ENCODE measurements at places on chromosomes 4 and X.

- no peak for DNase-seq
Measured at GRCh38 chrX:30635630-30636029, 17.6 kb upstream of the GK start.

DNA sequence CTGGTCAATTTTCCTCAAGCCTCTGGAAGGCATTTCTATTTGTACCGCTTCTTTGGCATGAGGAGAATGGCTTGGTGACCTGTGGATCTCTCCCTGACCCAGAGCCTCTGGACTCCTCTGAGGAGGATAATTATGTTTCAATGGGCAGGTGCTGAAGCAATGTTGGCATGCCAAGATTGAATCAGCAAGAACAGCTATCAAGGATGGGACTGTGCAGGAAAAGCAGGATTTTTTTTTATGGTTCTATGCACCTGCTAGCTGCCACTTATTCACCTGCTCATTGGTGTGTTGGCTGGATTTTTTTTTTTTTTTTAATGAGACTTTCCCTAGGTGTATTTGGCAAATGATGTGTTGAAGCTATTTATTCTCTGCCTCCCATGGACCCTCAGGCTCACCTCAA lies 821.2 kb downstream of the RPA4 start:
- no peak for DNase-seq

DNA sequence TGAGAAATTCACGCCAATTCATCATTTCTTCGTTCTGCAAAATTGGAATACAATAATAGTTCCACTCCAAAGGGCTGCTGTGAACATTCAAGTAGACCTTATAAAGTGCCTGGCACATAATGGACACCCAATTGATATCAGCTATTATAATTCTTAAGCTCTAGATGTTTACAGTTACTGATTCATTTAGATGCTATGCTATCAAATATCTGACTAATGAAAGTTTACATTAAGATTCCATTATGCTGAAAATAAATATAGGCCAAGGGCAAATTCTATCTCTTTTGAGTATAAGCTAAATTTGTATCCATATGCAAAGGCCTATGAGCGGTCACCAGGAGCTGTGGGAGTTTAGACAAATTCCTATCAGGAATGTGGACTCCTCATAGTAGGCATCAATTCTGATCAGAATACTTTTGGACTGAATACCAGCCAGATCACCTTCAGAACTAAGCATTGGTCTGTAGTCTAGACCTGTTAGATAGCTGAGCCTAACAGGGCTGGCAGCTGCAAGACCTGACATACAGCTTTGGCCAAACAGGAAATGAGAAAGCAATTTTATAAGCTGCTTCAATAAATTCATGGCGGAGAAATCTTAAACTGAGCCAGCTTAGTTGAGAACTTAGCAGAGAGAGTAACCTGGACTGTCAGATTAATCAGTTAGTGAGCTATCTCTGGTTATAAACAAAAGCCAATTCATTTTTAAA lies 384.3 kb upstream of the ACTRT1 start:
- DNase-seq: no peak

DNA sequence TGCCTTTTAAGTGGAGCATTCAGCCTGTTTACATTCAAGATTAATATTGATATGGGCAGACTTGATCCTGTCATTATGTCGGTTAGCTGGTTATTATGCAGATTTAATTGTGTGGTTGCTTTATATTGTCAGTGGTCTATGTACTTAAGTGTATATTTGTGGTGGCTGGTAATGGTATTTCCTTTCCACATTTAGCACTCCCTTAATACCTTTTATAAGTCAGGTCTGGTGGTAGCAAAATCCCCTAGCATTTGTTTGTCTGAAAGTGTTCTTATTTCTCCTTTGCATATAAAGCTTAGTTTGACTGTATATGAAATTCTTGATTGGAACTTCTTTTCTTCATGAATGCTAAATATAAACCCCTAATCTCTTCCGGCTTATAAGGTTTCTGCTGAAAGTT lies 403.7 kb upstream of the EPHA5 start:
- no peak for DNase-seq

DNA sequence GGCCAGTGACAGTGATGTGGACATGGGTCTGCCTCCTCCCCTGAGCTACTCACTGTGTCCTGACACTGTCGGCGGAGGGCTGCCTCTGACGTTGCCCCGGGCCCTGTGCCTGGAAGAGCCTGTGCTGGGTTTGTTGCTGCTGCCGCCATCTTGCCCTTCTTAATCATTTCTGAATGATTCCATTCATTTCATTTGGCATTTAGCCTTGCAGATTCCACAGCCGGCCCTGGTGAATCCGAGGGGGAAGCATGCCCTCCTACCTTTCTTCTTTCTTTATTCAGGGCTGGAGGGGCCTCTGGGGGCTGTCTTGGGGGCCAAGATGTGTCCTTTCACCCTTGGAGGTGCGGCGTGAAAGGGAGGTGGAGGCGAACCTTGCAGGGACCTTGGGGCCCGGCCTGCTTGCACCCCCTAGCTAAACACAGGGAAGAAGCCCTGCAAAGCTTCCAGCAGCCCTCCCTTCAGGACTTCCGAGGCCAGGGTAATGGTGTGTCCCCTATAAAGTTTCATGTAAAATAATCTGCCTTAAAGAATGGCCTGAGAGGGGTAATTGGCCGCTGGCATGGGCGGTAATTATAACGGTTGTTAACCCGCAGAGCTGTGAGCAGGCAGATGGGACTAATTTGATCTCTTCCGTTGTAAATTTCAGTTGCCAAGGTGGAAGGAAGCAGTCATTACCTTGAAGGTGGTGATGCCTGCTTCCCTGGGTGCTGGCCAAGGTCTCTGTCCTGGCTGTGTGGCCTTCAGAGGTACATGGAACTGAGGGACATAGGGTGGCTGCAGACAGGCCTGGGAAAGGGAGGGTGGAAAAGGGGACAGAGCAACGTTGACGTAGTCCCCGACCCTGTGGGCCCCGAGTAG lies 92.3 kb downstream of the PSAPL1 start:
- DNase-seq: no peak

DNA sequence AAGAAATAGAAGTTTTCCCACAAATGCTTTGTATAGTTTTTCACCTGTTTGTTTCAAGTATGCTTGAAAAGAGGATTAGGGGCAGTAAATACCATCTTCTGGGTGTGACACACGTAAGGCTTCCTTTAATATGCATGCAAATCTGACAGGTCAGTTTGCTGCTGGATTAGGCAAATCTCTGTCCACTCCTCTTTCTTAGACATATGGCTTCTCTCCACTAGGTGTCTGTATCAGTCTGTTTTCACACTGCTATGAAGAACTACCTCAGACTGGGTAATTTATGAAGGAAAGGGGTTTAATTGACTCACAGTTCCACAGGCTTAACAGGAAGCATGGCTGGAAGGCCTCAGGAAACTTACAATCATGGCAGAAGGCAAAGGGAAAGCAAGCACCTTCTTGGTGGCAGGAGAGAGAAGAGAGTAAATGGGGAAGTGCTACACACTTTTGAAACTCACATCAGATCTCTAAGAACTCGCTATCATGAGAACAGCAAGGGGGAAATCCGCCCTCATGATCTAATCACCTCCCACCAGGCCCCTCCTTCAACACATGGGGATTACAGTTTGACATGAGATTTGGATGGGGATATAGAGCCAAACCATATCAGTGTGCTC lies 66.9 kb downstream of the TAB3 start:
- DNase-seq: no peak

- no peak for DNase-seq
Measured at GRCh38 chr4:13349096-13349495, 135.0 kb downstream of the RAB28 start.

- no peak for DNase-seq
Measured at GRCh38 chr4:25113915-25114904, 46.0 kb downstream of the SEPSECS start.

DNA sequence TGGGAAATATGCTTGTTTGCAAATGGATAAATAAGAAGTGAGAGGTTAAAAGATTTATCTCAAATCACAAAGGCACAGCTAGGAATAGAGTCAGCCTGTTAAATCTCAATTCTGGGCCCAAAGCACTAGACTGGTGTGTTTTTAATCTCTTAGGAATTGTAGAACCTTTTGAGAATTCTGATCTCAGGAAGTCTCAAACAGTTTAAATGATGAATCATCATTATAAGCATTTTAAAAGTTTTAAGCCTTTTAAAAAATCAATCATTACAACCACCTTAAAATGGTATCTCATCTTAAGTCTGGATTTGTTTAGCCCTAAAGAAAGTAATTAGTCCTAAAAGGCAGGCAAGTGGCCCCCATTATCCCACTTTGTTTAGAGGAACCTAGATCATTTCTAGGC lies 17.8 kb downstream of the DGKK start:
- no peak for DNase-seq

DNA sequence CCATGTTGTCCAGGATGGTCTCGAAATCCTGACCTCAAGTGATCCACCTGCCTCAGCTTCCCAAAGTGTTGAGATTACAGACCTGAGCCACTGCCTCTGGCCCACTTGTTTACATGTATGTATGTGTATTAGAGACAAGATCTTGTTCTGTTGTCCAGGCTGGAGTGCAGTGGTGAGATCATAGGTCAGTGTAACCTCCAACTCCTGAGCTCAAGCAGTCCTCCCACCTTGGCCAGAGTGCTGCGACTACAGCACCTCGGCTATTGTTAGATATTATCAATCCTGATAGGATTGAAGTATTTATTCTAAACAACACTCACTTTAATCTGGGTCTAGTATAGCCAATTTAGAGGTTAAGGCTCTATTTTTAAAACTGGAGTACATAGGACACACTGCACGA lies 36.0 kb downstream of the PAGE1 start:
- DNase-seq: no peak

DNA sequence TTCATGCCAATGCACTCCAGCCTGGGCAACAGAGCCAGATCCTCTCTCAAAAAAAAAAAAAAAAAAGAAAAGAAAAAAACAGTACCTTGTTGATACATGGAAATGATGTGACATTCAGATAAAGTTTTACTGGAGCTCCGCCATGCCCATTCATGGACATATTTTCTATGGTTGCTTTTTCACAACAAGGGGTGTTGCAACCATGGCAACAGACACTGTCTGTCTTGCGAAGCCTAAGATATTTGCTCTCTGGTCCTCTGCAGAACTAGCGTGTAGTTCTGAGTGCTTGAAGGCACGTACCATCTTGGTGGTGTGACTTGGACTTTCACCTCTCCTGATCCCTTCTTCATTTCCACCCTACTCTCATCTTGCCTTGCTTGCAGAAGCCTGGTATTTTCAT lies 53.2 kb downstream of the TBL1X start:
- DNase-seq: no peak

- DNase-seq: no peak
Measured at GRCh38 chr4:174855050-174855449, 26.0 kb upstream of the GLRA3 start.

- no peak for DNase-seq
Measured at GRCh38 chrX:11932423-11932822, 174.4 kb downstream of the MSL3 start.

Data from T-helper 1 cell (primary cell).